ENCODE measurements at places on chromosomes 13 and 19.

GRCh38 chr19:36207605-36208252, 6.7 kb downstream of the ZNF565 start:
- DNase-seq, result no peak

- DNase-seq, result no peak
Observed at GRCh38 chr13:79796136-79796535, 315.2 kb downstream of the NDFIP2 start.

GRCh38 chr13:74015137-74015536, 119.1 kb downstream of the KLF12 start:
- DNase-seq, result no peak

- no peak for DNase-seq
Observed at GRCh38 chr19:12482509-12482886, 2.1 kb downstream of the ZNF709 start.

- no peak for DNase-seq
Observed at GRCh38 chr13:109812382-109812781, 26.0 kb upstream of the IRS2 start.

Data from stimulated activated CD4-positive, alpha-beta T cell treated with anti-CD3 and anti-CD28 coated beads, Interleukin-1b, Interleukin-23, amount 100 ng/mL, for 4 hours (primary cell).